GM18507 (cell line): ENCODE measurements at places on chromosomes 2 and 18.

GRCh38 chr2:179551539-179552045 is 287.0 kb upstream of the SESTD1 start:
- DNase-seq, result no peak

GRCh38 chr2:15693926-15694588 is 102.4 kb downstream of the DDX1 start:
- no peak for DNase-seq

- DNase-seq, result no peak
Measured at GRCh38 chr2:216789081-216789480, 70.8 kb downstream of the TNP1 start.

DNA sequence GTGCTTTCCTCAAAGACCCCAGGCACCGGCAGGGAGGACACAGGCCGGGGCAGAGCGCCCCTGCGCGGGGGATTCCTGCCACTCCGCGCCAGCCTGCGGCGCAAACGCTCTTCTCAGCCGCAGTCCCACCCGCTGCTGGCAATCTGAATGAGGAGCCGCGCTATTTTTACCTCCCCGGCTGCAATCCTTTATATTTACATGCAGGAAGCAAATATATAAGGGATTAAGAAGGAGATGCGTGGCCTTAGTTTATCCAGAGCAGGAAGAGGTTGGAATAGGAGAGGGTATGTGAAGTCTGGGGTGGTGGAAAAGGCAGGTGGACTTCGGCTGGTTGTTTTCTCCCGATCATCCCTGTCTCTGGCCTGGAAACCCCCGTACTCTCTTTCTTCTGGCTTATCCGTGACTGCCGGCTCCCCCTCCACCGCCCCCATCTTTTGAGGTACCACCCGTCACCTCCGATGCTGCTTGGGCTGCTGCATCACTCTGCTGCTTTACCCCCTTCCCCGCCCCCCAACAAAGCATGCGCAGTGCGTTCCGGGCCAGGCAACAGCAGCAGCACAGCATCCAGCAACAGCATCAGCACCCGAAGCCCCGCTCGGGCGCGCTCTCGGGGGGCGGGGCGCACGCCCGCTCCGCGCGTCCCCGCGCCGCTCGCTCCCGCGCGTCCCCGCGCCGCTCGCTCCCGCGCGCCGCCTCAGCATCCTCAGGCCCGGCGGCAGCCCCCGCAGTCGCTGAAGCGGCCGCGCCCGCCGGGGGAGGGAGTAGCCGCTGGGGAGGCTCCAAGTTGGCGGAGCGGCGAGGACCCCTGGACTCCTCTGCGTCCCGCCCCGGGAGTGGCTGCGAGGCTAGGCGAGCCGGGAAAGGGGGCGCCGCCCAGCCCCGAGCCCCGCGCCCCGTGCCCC is at the start of gene ADAM23:
Gene ADAM23, plus strand, starts transcription at position 700 of the 902 bp plus-strand sequence. CDS start 335 bp downstream, outside the sequence.
- DNase-seq, result peak; percentile 37

- DNase-seq, result no peak
Measured at GRCh38 chr2:73889206-73889605, 3.6 kb upstream of the ACTG2 start.

- DNase-seq, result no peak
Measured at GRCh38 chr2:8526403-8526696, 155.5 kb upstream of the ID2 start.

GRCh38 chr2:114192362-114192761 is 250.1 kb upstream of the DPP10 start:
- no peak for DNase-seq

- no peak for DNase-seq
Measured at GRCh38 chr2:205717999-205718398, 35.7 kb downstream of the NRP2 start.

DNA sequence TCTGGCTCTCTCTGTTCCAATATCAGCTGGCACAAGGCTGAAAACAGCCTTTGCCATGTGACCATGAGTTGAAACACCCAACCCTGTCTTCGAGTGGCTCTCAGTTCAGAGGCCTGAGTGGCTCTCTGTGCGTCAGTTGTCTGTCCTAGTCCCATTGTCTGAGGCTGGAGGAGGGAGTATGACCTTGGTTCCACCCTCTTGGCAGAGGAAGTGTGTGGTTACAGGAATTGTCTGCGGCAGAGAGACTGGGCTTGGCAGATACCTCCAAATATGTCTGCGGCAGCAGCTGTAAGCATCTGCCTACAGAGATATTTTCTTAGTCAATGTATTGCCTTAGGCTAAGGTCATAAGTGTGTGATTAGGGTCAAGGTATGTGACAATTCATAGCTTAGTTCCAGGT is 32.6 kb downstream of the CNGA3 start:
- DNase-seq, result no peak

- no peak for DNase-seq
Measured at GRCh38 chr18:34084635-34085034, 140.1 kb downstream of the NOL4 start.

- DNase-seq, result no peak
Measured at GRCh38 chr2:105782123-105782522, 37.4 kb downstream of the NCK2 start.

DNA sequence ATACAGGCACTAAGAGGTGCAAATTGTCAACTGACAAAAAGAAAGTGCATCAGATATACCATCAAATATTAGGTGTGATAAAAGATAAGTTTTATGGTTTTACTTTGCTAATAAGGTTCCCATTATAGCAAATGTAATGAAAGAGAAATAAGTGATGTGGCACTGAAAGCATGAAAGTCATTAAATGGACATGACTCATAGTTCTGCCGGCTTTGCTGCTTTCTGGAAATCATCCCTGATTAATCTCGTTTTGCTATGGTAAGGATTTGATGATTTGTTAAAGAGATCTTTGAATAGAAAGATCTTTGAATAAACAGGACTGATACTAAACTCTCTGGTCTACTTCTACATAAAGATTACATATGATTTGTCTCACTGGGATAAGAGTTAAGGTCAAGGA is 72.7 kb downstream of the CLIP4 start:
- no peak for DNase-seq

DNA sequence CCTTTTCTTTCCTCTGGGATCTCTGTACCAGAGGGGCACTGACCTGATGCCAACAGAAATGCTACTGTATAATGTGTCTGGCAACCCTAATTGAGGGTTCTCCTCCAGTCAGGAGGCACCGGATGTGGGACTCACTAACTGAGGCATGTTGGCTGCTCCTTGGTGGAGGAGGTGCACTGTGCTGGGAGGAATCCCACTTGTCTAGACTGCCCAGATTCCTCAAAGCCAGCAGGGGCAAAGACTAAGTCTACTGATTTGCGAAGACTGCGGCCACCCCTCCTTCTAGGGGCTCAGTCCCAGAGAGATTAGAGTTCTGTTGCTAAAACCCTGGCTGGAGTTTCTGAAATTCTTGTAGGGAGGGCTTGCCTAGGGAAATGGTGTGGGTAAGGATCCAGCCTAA is 1192.1 kb downstream of the DPP10 start:
- no peak for DNase-seq

DNA sequence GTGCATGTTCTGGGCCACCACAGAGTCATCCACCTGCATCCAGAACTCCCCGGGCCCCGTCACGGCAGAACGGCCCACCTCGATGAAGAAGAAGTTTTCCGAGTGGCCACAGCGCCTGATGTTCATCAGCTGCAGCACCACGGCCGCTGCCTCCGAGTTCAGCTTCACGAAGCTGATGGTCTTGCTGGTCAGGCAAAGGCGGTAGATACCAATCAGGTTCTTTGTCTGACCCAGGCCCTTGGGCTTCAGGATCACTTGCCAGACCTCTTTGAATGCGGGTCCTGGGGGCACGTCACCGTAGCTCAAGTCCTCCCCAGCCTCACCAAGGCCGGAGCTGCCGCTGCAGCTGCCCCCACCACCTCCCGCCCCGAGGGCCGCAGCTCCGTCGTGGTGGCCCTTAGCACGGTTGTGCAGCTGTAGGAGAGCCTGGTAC is 1.6 kb downstream of the IRS1 start:
- DNase-seq, result no peak

DNA sequence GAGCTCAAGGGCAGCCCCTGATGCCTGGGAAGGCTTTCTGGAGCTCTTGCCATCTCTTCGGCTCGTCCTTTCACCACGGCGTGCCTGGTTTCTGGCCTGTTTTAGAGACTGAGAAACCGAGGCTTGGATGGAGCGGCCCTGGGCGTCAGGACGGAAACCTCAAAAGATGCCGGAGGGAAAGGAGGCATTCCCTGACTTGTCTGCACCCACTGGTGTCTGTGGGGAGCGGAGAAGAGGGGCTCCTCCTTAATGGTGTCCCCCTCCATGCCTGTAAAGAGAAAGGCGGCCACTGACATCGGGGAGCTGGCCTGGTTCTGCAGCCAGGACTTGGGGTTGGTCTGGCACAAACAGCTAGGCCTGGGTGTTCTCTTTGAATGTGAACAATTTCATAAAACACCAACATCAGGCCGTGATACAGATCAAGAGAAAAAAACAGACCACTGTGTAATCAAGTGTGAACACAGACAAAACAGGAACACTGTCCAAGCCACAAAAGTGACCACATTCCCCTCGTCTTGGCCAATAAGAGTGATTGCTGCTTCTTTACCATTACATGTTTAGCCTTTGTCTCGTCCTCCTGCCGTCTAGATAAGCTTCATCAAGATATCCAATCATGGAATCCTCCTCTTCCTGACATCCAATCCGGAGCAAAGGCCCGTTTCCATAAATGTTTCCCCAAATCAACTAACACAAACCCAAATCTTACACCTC is 633 bp upstream of the ILKAP start:
- no peak for DNase-seq

DNA sequence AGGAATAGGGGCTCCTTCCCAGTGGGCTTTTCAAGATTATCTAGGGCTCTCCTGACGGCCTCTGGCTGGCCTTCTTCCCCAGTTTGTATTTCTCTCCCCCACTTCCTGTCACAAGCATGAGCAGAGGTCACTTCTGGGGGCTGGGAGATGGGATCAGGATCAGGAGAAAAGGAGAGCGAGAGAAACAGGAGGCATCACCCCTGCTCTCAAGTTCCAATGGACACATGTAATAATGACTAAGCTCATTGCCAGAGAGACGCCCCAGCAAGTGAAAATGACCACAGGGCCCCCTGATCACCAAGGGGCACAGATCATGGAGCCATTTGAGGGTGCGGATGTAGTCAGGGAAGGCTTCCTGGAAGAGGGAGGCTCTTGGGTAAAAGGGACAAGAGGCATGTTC is 92.1 kb downstream of the SMAD7 start:
- DNase-seq, result no peak

DNA sequence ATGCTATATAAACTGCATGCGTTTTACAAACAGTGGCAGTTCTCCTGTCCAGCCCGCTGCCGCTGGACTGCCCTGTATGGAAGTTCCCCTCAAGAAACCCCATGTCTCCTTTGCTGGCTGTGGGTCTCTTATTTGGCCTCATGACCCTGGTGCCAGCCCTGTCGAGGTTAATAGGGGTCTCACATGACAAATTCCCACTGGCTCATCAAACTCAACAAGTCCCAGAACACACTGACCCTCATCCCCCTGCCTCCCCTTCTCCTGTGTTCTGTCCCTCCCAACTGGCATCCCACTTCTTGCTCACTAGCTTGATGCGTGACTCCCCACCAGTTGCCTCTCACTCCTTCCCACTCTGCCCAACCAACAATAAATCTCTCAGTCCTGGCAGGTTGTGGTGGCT is 137.6 kb upstream of the HS6ST1 start:
- DNase-seq, result no peak

GRCh38 chr2:192877159-192877558 is 682.4 kb upstream of the TMEFF2 start:
- no peak for DNase-seq

DNA sequence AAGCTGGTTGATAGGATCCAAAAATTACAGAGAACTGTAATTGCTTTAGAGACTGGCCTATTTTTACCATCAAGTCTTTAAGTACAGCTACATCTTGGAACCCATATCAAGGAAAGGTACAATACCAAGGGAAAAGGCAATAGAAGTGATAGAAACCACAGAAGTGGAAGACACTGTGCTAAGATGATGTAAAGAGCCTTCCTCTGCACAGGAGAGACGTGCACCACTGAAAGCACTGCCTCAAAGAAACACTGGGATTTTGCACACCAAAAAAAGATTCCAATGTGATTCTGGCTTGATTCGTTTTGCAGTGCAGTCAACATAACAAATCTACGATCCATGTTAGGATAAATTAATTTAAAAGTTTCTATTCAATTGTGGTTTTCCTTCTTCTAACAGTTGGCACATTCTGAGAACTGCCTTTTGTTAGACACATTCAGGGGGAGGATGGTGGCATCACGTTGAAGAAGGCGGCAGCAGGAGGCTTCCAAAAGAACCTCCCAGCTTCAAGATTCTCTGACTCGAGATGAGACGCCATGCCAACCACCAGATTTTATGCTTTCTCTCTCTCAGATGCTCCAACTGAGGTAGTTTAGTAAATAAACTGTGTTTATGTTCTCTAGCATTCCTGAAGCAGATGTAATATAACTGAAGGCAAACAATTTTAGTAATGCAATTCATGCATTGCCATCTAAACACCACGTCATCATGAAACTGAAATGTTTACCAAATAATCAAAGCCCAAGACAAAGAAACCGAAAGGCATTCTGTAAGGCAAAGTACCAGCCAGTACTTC is 102.9 kb downstream of the BCL2 start:
- no peak for DNase-seq

- DNase-seq, result no peak
Measured at GRCh38 chr18:77108001-77108692, 24.4 kb downstream of the MBP start.

- DNase-seq, result no peak
Measured at GRCh38 chr2:20649976-20650375, 922 bp downstream of the HS1BP3 start.

DNA sequence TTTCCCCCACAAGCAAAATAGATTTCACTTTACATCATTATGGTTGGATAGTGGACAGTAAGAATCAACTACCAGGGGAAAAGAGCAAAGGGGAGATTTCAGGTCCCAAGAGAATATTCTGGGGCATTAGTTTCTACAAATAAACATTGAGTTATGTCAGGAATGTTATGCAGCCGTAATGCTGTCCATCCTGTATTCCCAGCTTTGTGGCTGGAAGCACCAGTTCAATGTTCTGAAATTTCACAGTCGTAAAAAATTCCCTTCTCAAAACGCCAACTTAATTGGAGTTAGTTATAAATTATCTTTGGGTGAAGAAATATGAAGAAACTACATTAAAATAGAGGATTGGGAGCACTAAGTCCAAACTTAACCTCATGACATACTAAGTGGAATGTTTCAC is 141.5 kb upstream of the FIGN start:
- DNase-seq, result no peak

DNA sequence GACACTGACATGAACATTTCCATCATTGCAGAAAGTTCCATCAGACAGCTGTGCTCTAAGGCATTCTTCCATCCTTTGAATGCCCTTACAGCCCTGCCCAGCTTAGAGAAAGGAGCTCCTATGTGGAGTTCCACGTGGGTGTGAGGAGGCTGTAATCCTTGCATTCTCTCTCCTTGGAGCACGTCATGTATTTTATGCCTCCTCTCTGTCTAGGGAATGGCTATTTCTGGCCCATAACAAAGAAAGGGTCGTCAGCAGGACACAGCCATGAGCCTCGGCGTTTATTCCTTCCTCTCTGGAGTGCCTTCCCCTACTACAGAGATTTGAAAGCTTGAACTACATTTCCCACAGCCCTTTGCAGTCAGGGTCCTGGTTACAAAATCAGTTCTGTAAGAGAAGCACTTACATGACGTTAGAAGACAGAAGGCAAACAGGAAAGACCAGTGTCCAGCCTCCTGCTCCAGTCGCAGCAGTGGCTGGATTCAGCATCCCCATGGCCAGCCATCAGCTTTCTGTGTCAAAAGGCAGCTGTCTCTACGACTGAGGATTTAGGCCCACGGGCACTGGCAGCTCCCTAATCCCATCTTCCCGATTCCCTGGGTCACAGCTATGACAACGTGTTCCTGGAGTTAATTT is 234.9 kb downstream of the TFCP2L1 start:
- no peak for DNase-seq
